Activated CD4-positive, alpha-beta memory T cell treated with anti-CD3 and anti-CD28 coated beads, Interleukin-2, amount 10 ng/mL, durations not matched to agents 7 days and 5 days (primary cell): ENCODE measurements at places on chromosomes 12 and 14. TPM values are rescaled to one million over a fixed set of nuclear protein-coding genes. Genes with fewer than 3 reads are reported as not detected.

GRCh38 chr12:58099476-58099875, 158.1 kb downstream of the ATP23 start:
- H3K36me3 ChIP-seq, result no peaks in the 10 kb centered on the region
- no peaks in the 10 kb centered on the region for H3K27me3 ChIP-seq
- DNase-seq, result no peak
- no peaks in the 10 kb centered on the region for H3K4me1 ChIP-seq
- H3K4me3 ChIP-seq, result no peak overlapping the region

GRCh38 chr14:101301011-101301410, 260.3 kb upstream of the DIO3 start:
- no peaks in the 10 kb centered on the region for H3K36me3 ChIP-seq
- no peak overlapping the region for H3K27ac ChIP-seq
- DNase-seq, result no peak

DNA sequence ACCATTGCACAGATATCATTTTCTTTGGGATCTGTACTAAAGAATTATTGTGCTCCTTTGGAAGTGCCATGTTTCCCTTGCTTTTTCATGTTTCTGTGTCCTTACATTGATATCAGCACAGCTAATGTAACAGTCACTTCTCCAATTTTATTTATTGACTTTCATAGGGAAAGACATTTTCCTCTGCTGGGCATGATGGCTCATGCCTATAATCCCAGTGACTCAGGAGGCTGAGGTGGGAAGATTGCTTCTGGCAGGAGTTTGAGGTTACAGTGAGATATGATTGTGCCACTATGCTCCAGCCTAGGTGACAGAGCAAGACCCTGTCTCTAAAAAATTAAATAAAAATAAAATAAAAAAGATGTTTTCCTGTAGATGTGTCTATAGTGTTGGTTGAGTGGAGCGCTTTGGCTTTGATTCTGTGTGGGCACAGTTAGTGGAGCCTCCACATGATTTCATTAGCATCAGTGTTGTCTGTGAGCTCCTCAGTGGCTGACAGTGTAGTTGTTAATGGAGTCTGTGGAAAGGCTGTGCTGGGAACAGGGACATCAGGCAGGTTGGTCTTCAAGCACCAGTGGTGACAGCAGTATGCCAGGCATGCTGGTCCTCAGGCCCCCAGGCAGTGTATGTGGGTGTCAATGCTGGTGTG, 7.4 kb downstream of the OAS2 start:
- H3K4me1 ChIP-seq, result peaks cover 92% of the 10 kb centered on the region
- no peak overlapping the region for H3K27ac ChIP-seq
- peaks cover 99% of the 10 kb centered on the region for H3K36me3 ChIP-seq
- no peak overlapping the region for H3K4me3 ChIP-seq
- no peak for DNase-seq

- H3K4me3 ChIP-seq, result no peak overlapping the region
- DNase-seq, result no peak
- no peaks in the 10 kb centered on the region for H3K36me3 ChIP-seq
- peaks cover 7% of the 10 kb centered on the region for H3K27me3 ChIP-seq
- no peak overlapping the region for H3K27ac ChIP-seq
Observed at GRCh38 chr14:96598332-96598928, 96.2 kb downstream of the PAPOLA start.

- no peaks in the 10 kb centered on the region for H3K4me1 ChIP-seq
- H3K36me3 ChIP-seq, result no peaks in the 10 kb centered on the region
- H3K27me3 ChIP-seq, result peaks cover 20% of the 10 kb centered on the region
- H3K27ac ChIP-seq, result no peak overlapping the region
- DNase-seq, result no peak
Observed at GRCh38 chr12:10101042-10101579, 2.3 kb upstream of the CLEC1A start.

Gene FITM1
- total RNA-seq, result 1.3 TPM

DNA sequence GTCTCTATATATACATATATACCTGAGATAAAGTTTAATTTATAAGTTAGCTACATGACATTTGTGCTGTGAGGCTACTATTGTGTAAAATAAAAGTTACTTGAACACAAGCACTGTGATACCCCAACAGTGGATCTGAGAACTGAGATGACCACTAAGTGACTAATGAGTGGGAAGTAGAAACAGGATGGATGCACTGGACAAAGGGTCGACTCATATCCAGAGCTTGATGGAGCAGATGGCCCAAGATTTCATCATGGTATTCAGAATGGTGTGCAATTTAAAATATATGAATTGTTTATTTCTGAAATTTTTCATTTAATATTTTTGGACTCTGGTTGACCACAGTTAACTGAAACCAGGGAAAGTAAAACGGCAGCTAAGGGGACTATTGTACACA, 908.6 kb upstream of the MDGA2 start:
- no peaks in the 10 kb centered on the region for H3K36me3 ChIP-seq
- H3K27ac ChIP-seq, result no peak overlapping the region
- H3K27me3 ChIP-seq, result no peaks in the 10 kb centered on the region

Gene NID2
- 0.18 TPM for total RNA-seq

Gene GPR84
- 0.18 TPM for total RNA-seq

Gene SERPINA4
- total RNA-seq, result not detected

DNA sequence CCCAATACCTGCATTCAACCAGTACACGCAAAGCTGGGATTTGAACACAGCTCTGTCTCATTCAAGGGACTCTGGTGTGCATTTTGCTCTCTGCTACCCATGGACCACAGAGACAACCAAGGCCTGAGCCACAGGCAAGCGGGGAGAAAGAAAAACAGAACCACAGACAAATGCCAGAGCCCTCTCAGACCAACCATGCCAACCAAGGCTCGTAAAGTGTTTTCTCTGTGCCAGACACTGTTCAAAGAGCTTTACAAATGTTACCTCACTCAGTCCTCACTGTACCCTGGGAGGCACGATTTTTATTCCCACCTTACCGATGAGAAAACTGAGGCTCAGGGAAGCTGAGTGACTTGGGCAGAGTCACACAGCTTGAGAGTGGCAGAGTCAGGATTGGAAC, 32.4 kb upstream of the EML1 start:
- no peak overlapping the region for H3K4me3 ChIP-seq
- H3K27me3 ChIP-seq, result peaks cover 7% of the 10 kb centered on the region
- no peaks in the 10 kb centered on the region for H3K4me1 ChIP-seq
- no peak for DNase-seq
